ENCODE measurements at places on chromosomes 12 and 14. TPM values are rescaled to one million over a fixed set of nuclear protein-coding genes. Genes with fewer than 3 reads are reported as not detected.

DNA sequence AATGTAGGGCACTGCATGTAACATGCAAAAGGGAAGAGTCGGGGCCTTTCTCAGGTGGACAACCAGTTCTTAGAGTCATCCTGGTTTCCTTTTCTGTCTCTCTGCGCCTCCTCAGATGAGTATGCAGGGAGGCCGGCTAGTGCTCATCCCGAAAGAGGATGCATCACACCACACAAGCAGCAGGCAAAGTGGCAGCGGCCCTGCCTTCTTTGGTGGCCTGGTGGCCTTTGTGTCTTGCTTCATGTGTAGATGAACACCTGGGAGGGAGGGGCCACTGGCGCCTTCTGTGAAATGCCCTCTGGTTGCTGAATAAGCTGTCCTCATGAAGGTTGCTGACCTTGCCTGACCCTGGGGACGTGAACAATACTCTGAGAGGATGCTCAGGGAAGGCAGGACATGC, 18.0 kb downstream of the SLC24A4 start:
- no peak for DNase-seq

GRCh38 chr12:14664434-14665023, 31.9 kb downstream of the GUCY2C start:
- DNase-seq = no peak

- DNase-seq = no peak
Measured at GRCh38 chr12:87836190-87836589, 193.0 kb downstream of the C12orf50 start.

- DNase-seq = no peak
Measured at GRCh38 chr12:41277100-41277945, 89.2 kb downstream of the PDZRN4 start.

Gene CLEC4D
- total RNA-seq = 1.7 TPM
